ENCODE measurements at places on chromosomes 1 and 21.

GRCh38 chr1:48203287-48203900, 19.1 kb upstream of the SLC5A9 start:
- peak; percentile 11 for DNase-seq

GRCh38 chr21:33441489-33442477, 38.0 kb downstream of the TMEM50B start:
- DNase-seq, result peak; percentile 62

DNA sequence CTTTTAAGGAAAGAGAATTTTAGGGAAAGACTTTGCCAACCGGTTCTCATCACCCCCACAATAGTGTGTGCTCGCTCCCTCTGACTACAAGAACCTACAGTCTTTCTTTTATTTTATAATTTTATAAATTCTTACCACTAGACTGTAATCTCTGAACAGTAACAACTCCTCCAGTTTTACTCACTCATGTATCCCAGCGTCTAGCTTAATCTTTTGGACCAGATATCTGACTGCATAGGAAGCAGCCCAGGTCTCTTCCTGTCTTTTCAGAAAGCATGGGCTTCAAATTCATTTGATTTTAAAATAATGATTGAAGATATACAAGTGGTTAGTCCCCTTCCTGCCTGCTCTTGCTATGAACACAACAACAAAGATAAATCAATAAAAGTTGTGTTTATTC, 19.0 kb upstream of the DUSP10 start:
- no peak for DNase-seq

DNA sequence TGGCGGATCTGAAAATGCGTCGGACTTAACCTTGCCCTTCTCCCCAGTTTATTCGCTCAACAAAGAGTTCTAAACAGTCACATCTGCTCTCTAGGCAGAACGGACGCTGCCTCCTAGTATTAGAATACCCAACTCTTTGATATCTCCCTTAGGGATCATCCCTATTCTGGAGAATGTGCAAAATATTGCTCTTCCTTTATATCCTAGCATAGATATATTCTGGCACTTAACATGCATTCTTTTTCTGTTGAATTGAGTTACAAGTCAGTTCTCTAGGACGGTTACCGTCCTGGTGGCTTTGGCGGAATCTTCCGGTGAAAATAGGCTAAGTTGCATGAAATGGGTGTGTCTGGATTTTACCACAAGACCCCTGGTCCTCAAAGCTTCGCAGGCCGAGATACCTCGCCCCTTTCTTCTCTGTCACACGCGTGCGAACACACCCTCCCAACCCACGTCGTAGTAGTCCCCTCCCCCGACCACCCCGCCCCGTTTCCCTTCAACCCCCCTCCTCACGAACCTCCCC, 501 bp upstream of the DNAJC6 start:
- DNase-seq, result no peak

DNA sequence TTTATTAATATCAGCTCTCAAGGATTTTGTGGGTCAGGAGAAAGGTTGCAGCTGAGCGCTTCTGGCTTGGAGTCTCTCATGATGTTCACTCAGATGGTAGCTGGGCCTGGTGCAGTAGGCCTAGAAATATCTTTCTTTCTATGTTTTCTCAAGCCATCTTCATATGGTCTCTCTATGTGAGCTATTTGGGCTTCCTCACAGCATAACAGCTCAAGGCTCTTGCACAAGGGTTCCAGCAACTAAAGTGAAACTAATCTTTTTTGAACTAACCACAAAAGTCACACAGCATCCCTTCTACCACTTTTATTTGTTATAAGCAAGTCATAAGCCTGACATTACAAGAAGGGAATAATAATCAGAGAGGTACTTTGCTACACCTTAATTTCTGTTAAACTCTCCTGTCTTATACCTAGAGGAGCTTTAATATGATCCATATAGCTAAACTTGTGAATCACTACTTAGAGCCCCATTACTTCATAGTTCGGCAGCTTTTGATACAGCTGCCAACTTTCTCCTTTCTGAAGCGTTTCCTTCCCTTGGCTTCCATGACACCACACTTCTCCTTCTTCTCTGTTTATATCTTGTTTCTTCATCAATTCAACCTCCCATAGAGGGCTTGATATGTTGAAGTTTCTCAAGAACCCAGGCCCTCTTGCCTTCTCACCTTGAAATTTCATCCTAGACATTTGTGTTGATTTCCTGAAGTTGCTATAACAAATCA, 720.2 kb downstream of the LTN1 start:
- DNase-seq, result peak; percentile 31

- DNase-seq, result no peak
Observed at GRCh38 chr1:35873243-35873750, 9.7 kb upstream of the AGO1 start.

DNA sequence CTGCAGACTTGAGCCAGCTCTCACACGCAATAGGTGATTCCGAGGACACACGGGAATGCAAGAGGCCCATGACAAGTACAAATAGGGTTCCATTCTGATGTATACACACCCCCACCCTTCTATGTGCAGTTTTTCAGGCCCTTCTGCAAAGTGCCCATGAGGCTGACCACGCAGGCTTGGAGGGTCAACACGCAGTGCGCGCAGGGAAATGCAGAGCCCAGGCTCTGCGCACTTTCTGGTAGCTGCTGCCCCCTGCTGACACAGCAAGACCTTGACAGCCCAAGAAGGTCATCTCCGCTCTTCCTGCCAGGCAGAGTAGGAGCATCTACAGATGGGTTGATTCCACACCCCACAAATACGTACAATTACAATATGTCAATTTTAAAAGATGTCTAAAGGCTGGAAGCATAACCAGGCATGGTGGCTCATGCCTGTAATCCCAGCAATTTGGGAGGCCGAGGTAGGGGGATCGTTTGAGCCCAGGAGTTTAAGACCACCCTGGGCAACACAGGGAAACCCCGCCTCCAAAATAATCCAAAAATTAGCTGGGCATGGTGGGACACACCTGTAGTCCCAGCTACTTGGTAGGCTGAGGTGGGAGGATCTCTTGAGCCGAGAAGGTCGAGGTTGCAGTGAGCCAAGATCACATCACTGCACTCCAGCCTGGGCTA, 18.5 kb downstream of the SH3BP5L start:
- no peak for DNase-seq

DNA sequence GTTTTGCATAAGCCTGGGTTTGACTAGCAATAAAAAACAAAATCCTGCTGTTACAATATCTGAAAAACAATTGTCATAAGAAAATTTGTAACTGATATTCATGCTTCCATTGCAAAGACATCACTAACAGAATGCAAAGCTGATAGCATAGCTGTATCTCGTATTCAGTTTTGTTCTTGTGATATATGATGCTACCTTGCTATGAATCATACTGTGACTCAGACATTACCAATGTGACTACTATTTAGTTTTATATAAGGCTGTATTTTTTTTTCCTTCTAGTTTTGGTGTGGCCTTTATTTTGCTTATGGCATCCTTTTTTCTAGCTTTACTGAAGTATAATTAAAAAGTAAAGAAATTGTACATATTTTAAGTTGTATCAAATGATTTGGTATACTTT, 1381.8 kb downstream of the MRPL39 start:
- DNase-seq, result peak; percentile 4

GRCh38 chr1:27563591-27564471, 40.1 kb downstream of the AHDC1 start:
- peak; percentile 88 for DNase-seq

GRCh38 chr1:21508580-21509350, 458 bp upstream of the ALPL start:
- peak; percentile 37 for DNase-seq

- no peak for DNase-seq
Observed at GRCh38 chr1:100422065-100422464, 69.8 kb downstream of the CDC14A start.

GRCh38 chr1:147641695-147642592, 28.4 kb downstream of the ACP6 start:
- peak; percentile 59 for DNase-seq

DNA sequence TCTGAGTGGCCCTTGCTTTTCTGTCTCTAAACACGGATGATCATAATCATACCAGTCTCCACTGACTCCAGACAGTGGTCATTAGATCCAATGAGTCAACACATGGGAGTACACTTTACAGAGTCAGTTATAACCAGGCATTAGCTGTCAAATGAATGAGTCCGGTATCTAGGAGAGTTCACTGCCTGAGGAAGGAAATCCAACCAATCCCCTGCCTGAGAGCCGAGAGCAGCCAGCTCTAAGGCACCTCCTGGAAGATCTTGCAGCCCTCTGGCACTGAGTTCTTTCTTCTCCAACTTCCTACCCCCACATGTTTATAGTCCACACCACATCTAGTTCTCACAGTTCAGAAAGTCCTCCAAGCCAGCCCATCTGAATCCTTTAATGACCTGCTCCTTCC, 29.4 kb upstream of the RBM15 start:
- DNase-seq, result peak; percentile 79

DNA sequence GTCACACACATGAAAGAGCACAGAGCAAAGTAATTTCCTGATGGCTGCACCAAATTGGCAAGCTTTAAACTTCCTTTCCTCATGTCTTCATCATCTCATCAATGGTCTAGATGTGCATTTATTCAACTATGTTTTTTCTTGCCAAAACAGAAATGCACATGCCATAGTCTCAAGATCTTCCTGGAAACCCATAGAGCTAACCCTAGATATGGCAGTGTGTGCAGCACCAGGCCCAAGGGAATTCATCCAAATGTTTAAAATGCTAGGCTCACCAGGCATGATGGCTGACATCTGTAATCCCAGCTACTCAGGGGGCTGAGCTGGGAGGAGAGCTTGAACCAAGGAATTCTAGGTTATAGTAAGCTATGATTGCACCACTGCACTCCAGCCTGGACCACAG, 31.2 kb upstream of the PALMD start:
- no peak for DNase-seq

GRCh38 chr1:39509360-39510009, 18.0 kb downstream of the BMP8A start:
- DNase-seq, result peak; percentile 79

DNA sequence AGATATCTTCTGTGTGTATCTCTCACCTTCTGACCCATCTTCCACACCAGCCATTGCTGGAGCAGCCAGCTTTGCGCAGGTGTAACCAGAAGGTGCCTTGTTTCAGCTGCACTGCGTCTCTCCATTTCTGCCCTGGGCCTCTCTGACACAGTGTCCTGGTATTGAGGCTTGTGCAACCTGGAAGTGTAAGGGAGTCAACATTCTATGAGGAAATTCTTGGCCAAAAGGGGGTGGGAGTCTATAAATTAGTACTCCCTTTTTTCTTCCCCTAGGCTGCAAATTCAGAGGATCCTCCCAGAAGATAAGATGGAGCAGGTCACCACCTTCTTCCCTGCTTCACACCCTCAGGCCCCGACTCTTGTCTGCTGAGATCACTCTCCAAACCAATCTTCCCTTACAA, 109.1 kb downstream of the MRPS6 start:
- DNase-seq, result no peak

- no peak for DNase-seq
Observed at GRCh38 chr21:33246506-33246905, 16.8 kb downstream of the IFNAR2 start.

- no peak for DNase-seq
Observed at GRCh38 chr1:2606396-2606880, 19.9 kb downstream of the PRXL2B start.

DNA sequence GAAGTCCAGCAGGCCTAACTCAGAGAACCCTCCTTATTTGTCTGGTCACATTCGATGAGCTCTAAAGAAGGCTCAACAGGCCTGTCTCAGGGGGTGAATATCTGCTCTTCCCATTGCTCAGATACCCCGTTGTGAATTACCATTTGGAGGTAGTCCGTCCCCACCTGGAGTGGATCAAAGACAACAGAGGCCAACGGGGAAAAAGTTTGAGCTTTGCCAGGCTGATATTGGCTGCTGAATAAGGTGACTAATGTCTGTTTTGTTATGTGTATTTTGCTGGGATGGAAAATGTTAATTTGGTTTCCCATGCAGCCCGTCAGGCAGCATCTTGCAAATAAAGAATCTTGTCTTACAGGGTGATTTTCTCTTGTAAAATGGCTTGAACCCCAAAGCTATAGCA, 69.2 kb upstream of the EPS8L3 start:
- peak; percentile 46 for DNase-seq

- no peak for DNase-seq
Observed at GRCh38 chr1:9680091-9680490, 28.6 kb downstream of the PIK3CD start.

DNA sequence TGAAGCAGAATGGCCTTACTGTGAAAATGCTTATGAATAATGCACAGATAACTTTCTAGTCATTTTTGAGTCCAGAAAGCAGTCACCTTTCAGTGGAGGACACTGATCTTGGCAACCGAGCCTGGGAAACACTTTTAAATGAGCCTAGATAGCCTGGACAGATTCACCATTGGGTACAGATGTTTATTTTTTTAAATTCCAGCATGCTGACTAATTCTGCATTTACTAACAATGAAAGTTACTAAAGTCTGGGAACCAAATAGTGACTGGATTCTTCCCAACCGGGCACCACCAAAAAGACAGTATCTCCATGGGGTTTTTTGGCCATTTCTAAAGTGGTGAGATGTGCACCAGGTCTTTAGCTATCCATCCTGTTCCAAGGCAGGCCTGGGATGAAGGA, 3.3 kb upstream of the FMOD start:
- DNase-seq, result peak; percentile 87

DNA sequence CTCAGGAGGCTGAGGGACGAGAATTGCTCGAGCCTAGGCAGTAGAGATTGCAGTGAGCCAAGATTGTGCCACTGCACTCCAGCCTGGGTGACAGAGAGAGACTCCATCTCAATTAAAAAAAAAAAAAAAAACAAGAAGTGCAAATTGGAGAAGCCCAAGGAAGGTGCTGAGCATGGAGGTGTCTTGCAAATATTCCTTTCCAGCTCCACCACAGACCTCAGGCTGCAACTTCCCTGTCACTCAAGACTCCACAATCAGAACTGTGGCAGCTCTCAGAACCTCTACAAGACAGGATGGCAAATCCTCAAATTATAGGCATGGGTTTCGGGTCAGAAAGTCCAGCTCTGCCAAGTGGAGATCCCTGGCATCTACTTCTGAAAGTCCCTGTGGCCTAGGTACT, 104.4 kb upstream of the TIAM1 start:
- no peak for DNase-seq

GRCh38 chr1:233245191-233245765, 50.2 kb downstream of the PCNX2 start:
- peak; percentile 91 for DNase-seq

DNA sequence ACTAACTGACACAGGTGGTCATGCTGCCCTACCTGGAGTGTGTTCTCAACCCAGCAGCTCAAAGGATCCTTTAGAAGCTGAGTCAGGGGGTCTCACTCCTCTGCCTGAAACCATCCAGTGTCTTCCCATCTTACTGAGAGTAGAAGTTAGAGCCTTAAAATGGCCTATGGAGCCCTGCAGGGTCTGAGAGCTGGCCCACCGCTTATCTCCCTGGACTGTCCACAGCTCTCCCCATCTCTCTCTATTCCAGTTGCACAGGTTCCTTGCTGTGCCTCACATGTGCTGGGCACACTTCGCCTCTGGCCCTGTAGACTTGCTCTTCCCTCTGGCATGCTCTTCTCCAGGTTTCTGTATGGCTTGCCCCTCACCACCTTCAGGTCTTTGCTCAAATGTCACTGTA, 148.6 kb upstream of the CACNA1E start:
- DNase-seq, result no peak

DNA sequence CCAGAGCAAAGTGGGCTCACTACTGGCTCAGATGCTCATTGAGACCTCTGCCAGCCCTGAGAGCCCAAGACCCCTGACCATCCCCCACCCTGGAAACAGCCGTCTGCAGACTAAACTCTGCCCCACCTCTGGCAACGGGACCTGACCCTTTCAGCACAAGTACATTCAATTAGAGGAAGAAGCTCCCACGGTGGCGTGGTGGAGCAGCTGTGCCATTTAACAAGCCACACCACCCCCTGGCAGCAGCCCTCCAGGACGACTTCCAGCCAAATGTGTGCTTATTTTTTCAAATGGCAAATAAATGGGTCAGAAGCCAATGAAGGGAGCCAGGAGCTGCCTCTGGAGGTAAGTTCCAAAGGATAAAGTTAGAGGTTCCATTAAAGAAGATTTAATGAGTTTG, 226.7 kb downstream of the NPHP4 start:
- no peak for DNase-seq

Measured in M059J (cell line).